ENCODE measurements at places on chromosomes 1 and 21.

DNA sequence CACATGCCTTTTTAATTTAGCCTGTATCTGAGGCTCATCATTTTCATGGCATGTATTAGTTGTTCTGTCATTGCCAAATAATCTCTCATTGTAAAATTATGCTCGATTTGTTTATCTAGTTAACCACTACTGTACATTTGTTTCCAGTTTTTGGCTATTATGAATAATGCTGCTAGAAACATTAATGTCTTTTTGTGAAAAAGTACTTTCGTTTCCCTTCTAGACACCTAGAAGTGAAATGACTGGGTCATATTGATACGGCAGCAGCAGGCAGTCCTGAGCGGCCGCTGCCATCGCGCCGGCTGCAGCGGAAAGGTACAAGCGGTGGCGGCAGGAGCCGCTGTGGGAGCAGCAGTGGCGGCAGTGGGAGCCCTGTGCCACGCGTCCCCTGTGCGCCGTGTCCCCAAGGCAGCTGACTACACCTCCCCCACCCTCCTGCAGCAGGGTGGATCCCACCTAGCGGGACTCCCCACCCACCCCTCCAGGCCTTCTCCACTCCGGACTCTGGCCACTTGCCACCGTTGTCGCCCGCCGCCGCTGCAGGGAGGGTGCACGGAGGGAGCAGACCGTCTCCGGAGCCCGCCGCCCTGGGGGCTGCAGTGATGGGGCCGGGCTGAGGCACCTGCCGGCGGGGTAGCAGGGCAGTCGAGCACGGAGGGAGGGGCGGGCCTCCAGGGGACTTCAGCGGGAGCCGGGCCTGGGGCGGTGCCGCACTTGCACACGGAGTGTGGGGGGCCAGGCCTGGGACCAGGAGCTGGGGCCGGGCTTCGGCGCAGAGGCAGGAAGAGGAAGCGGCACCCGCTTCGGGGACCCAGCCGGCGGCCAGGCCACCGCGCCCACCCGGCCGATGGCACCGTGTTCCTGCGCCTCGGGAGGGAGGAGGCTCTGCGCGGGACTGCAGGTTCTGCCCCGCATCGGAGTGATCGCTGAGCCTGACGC is 66.8 kb upstream of the RGS7 start:
- no peak for DNase-seq

DNA sequence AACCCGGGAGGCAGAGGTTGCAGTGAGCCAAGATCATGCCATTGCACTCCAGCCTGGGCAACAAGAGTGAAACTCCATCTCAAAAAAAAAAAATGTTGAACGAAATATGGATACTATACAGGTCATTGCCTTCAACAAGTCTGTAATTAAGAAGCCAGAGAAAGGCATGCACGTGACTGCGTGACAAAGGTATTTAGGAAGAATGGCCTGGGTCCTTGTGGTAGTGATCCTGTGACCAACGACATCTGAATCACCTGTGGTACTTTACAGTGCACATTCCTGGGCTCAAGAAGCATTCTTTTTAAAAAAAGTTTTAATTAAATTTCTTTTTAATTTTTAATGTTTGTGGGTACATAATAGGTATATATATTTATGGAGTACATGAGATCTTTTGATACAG is 115.0 kb downstream of the GREM2 start:
- DNase-seq = no peak

DNA sequence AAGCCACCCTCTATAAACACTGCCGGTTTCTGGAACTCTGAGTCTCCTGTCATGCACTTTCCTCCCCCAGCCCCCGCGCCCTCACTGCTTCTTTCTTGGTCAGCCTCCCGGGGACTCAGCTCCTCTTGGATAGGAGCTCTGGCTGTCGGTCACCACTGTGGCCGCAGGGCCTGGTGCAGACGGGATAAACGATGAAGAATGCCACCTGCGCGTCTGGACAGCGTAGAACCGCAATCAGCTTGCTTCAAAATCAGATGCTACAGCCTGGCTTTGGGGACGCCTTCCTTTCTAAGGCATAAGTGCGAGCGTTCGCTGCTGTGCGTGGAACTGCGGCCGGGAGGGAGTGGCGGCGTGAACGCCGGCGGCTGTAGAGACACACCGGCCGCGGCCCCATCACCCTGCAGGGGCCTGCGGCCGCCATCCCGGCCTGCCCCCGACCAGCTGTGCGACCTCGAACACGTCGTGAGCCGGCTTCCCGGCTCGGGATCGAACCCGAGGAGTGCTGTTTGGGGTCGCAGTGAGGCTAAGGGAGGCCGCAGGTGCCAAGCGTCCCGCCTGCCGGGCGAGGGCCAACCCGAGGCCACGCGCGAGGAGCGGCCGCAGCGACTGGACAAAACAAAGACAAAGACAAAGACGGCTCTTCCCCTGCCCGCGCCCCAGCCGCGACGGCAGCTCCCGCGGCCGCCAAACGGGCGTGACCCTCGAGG is 688 bp downstream of the PTTG1IP start:
- peak; percentile 20 for DNase-seq

GRCh38 chr1:114828251-114828650 is 26.4 kb upstream of the SYCP1 start:
- DNase-seq = no peak

GRCh38 chr1:93905734-93906133 is 3.5 kb downstream of the GCLM start:
- DNase-seq = no peak

DNA sequence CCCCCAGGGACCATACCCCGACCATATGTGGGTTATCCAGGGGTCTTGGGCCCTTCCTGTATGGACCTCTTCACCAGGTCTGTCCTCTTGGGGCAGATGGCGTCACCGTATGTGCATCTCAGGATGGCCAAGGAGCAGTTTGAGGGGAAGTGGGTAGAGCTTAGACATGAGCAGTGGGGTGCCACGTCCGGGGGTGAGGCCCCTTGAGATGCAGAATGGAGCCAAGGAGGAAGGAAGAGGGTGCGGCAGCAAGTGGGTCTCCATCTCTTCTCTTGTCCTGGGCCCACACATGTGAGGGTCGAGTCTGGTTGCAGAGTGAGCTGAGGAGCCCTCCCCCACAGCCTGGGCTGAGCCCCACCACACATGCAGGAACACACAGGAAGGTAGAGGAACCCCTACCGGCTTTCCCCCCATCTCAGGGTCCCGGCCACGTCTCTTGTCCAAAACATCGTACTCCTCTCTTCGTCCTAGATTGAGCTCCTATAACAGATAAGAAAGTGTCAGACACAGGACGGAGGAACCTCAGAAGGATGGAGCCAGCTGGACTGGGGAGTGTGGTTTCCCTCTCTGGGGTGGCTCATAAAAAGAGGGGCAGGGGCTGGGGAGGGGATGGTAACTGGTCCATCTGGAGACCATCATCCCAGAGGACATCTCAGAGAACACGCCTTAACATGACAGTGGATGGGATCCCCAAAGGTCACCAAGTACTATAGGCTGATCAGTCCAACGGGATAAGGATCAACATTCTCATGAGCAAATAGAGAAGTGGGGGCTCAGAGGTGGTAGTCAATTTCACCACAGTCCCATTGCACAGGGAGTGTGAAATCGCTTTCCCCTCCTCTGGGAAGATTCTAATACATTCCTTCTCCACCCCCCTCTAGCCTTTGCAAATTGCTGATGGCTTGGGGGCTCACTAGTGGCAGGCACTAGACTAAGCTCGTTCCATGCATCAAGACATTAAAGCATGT is 79.9 kb downstream of the CD247 start:
- no peak for DNase-seq

GRCh38 chr1:28755701-28756100 is 19.0 kb downstream of the YTHDF2 start:
- DNase-seq = no peak

DNA sequence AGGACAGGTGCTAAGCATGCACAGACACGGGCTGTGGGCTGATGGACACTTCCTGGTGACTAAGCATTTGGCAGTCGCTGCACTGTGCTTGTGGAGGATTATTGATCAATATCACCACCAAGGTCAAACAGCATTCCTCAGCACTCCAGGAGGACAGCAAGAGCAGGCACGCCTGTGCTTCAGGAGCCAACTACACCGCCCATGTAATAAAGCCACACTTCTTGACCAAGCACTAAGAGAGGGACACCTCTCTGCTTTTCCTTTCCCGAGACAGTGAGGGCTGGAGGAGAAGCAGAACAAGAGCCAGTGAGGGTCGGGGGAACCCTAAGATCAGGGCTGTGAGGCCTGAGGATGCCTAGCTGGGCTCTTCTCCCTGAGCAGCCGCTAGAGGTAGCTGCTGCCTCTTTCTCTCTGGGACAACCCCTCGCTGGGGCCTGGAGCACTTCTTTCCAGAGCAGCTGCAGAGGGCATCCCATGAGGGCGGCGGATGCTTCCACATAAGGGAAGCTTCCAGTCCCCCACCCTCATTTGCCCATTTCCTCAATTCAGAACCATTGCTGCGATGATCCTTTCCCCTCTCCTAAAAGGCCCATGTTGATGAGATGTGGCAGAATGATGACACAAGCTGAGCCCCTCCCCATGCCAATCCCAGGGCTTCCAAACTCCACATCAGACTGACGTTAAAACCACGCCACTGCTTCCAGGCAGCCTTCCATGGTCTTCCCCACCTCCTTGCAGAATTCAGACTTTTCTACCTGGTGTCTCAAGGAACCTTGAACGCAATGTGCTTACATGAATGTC is 19.1 kb downstream of the RAB7B start:
- peak; percentile 6 for DNase-seq

- DNase-seq = no peak
Observed at GRCh38 chr1:210686841-210687240, 358.1 kb downstream of the HHAT start.

GRCh38 chr1:6359216-6360116 is 34.1 kb downstream of the ACOT7 start:
- DNase-seq = peak; percentile 40

DNA sequence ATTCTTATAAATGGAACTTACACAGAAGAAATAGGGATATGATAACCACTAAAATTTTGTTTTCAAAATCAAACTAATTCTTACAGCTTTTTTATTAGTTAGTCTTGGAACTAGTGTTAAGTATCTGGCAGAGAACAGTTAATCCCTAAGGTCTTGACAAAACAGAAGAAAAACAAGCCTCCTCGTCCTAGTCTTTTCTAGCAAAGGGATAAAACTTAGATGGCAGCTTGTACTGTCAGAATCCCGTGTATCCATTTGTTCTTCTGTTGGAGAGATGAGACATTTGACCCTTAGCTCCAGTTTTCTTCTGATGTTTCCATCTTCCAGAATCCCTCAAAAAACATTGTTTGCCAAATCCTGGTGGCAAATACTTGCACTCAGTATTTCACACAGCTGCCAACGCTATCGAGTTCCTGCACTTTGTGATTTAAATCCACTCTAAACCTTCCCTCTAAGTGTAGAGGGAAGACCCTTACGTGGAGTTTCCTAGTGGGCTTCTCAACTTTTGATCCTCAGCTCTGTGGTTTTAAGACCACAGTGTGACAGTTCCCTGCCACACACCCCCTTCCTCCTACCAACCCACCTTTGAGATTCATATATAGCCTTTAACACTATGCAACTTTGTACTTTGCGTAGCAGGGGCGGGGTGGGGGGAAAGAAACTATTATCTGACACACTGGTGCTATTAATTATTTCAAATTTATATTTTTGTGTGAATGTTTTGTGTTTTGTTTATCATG is 42.3 kb upstream of the LAMC2 start:
- no peak for DNase-seq

- DNase-seq = peak; percentile 33
Observed at GRCh38 chr1:174998569-174999215, 1.1 kb upstream of the CACYBP start.

GRCh38 chr1:41313661-41314131 is 47.5 kb upstream of the FOXO6 start:
- no peak for DNase-seq

DNA sequence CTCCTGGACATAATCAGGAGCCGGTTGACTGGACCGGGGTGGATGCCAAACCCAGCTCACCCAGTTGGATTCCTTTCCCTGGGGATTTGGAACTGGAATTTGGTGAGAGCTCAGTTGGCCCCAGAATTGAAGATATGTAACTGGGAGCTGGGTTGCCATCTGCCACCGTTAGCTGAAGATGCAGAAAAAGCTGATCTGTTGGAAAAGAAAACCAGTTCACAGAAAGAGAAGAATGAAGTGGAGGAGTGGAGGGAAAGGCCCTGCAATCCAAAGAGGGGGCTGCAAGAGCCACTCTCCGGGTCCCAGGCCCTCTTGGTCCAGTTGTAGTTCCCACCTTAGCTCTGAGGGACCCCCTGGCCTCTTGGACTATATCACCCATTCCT is 16.0 kb downstream of the TEX35 start:
- DNase-seq = no peak

DNA sequence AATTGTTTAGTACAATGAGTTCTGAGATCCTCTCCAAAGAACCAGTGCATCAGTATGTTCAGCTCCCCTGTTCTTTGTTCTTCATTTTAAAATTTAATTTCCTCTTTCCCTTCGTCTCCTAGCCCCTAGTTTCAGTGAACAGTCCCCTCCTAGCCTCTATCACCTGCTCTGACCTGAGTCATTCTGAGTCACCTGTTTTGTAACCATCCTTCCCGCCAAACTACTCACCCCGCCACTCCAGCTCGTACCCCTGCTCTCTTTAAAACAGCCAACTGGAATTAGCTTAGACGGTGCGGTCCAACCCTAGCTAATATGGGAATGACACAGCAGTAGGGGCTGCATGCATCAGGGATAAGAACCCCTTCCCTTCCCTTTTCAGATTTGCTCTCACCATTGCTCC is 16.8 kb upstream of the ERVH48-1 start:
- no peak for DNase-seq

DNA sequence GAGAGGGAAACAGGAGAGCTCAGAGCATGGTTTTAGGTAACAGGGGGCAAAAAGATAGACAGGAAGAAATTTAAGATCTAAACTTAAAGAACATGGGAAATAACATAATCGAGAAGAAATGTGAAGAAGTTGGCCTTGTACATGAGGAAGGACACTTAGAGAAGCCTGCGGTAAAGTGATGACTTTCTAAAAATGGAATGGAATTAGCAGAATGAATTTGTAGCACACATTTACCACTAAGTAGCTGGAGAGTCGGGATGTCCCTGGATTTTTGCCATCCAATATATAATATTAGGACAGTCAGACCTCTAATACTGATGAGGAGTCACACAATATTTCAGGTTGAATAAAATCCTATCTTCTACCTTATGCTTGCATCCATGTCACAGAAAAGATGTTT is 77.7 kb upstream of the C1orf87 start:
- no peak for DNase-seq

DNA sequence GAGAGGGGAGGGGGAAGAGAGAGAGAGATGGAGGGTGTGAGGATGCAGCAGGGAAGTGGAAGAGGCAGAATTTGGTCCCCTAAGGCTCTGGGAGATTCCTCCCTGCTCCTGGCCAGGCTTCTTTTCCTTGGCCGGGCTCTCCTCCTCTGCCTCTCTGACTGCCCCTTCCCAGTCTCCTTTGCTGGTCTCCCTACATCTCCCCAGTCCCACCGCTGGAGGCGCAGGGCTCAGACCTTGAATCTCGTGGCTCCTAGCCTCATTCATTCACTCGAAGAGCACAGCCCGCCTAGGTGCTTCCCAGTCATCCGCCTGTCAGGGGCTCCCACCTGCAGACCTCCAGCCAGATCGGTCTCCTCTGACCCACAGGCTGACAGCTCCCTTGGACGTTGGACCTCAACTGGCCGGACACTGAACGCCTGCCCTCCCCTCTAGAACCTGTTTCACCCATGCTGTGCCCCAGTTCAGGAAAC is 76.5 kb downstream of the VWA5B1 start:
- DNase-seq = no peak

Measured in activated CD4-positive, alpha-beta T cell treated with anti-CD3 and anti-CD28 coated beads, Interleukin-2, amount 50 U/mL, for 1 hour (primary cell).